Stimulated activated CD8-positive, alpha-beta memory T cell treated with anti-CD3 and anti-CD28 coated beads, Interleukin-7, amount 100 ng/mL, for 4 hours (primary cell): ENCODE measurements at places on chromosomes 16 and 17.
A peak's percentile ranks its signal among the peaks of the same experiment; 100 is the strongest.

- peak; percentile 32 for DNase-seq
These were observed 13.0 kb downstream of the CDH13 start for GRCh38 chr16:82639666-82640336.

DNA sequence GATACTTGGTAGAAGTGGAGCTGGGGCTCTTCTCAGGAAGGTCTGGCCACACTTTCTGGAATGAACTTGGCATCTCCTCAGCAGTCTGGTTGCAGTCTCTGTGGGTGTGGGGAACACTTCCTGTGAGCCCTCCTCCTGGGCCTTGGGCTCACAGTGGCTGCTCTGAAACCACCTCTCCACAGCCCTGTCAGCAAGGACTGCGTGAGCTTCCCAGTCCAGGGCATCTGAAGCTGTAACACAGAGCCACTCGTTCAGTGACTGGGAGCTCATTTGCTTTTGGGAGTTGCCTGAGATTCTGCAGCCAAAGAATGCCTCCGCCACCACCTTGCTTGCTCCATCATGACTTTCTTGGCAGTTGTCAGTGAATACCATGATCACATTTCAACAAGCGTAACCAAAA, 60.0 kb downstream of the CLEC16A start:
- DNase-seq = no peak

DNA sequence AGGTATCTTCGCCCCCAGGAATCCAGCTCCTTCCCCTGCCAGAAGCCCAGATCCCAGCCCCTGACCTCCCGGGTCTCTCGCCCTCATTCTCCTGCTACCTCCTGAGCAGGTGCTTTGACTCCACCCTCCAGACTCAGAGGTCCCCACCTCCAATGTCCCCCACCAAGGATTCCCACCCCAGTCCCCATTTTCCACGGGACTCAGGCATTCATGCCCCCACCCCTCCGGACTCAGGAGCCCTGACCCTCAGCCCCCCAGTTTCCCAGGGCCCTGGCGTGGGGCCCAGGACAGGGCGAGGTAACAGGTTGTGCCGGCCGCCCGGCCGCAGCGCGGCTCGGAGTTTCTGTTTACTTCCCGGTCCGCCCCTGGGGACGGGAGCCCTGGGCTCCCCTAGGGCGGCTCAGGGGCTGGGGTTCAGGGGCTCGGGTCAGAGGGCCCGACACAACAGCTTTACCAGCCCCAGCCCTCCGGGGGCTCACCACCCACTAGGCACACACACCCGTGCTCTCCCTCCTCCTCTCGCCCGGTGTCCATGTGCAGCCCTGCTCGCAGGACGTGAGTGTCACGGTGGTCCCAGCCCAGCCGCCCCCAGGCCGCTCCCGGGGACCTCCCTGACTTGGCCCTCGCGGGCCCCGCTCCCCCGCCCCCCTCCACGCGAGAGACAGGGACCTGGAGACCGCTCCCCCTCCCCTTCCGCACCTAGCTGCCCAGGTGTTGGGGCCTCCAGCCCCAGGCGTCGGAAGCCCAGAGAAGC, 595 bp downstream of the BICDL2 start:
- DNase-seq = no peak

DNA sequence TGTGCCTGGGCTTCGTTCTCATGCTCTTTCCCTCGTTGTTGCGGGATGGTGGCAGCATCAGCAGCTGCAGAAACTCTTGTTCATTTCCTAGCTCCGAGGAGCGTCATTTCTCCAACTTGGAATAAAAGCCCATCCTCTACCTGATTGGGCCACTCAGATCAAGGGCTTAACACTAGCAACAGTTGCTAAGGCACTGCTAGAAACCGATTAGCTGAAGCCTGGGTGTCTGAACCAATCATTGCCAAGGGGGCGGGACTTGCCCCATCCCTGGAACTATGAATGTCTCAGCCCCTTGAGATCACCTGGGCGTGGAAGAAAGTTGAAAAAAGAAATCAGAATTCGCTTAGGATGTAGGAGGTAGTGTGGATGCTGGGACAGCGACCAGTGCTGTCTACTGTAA, 145.3 kb downstream of the FOXL1 start:
- DNase-seq = no peak

GRCh38 chr16:19709381-19710136, 8.5 kb downstream of the KNOP1 start:
- DNase-seq = no peak

- no peak for DNase-seq
These were observed 7.4 kb downstream of the TELO2 start for GRCh38 chr16:1500465-1501150.

- DNase-seq = no peak
These were observed 147.9 kb upstream of the MON1B start for GRCh38 chr16:77043076-77043475.

DNA sequence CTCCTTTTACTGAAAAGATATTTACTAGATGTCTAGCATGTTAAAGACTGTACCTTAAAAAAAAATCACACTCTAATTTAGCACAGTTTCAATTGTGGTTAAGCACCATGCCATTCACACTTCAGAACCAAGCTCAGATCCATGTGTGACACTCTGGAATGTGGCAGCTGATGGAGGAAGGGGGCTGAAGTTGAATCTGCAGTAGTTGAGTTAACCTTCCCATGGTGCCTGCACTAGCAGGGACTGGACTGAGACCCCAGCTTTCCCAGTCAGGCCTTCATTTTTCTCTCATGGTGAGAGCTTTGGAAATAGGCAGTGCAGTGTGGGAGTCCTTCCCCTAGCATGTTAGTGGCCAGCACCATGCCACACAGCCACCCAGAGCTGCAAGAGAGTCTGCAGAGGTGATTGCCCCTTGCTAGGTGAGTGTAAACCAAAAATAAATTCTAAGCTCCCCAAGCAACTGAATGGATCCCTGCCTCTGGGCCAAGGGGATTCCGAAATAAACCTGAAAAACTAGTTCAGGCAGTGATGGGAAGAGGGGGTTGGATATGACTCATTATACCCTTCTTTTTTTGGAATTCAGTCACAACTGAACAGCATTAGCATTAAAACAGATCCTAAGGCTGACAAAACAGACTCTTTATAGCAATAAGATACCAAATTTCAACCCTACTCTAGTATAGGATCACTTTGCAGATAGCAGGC, 208.5 kb downstream of the WWOX start:
- DNase-seq = no peak

GRCh38 chr16:17437127-17437720, 33.5 kb downstream of the XYLT1 start:
- DNase-seq = no peak

- DNase-seq = no peak
These were observed 45.6 kb upstream of the CACNG4 start for GRCh38 chr17:66918896-66919295.

DNA sequence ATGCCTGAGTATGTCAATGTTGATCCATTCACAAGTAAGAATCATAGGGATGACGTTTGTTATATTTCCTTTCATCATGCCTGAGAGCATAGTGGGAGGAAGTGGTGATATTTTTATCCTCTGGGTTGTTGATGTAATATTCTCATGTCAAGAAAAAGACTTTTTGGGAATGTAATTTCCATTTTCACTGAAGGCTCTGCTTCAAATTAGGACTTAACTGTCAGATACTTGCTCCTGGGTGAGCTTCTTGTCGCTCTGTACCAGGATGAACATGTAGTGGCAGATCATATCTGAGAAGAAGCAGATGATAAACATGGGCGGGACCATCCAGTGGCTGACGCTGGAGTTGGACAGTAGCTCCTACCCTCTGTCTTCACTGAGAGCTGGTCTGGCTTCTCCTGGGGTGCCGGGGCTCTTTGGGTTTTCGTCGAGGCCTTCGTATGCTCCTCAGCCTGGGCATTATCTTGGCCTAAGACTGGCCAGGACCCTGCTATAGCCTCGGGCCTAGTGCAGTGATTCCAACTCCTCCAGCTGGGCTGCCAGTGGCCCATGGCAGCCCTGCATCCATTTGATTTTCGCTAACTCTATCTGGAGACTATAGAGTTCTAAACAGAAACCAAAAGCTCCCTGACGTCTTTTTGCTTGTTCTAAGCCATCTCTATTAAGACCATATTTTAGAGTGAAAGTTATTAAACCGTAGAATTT, 19.7 kb downstream of the CYB5B start:
- DNase-seq = no peak

GRCh38 chr16:25895380-25895779, 203.6 kb downstream of the HS3ST4 start:
- no peak for DNase-seq

GRCh38 chr17:74679374-74679773, 33.3 kb downstream of the CD300LF start:
- DNase-seq = no peak

DNA sequence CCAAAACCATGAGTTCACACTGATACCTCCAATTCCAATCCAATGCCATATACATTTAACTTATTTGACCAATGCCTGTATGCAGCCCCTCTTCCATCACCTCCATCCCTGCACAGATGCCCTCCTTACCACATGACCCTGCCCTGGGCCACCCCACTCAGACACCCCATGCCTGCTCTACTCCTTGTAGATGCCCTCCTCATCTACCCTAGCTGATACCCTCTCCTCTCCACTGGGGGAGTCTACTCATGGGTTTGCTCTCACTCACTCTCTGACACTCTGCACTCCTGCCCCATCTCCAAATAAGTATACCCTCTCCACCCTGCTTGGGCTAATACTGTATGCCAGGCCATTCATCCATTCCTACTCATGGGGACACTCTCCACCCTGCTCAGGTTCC, 16.0 kb upstream of the CMTM4 start:
- no peak for DNase-seq

- DNase-seq = no peak
These were observed 25.0 kb downstream of the CYB561 start for GRCh38 chr17:63420868-63421680.

DNA sequence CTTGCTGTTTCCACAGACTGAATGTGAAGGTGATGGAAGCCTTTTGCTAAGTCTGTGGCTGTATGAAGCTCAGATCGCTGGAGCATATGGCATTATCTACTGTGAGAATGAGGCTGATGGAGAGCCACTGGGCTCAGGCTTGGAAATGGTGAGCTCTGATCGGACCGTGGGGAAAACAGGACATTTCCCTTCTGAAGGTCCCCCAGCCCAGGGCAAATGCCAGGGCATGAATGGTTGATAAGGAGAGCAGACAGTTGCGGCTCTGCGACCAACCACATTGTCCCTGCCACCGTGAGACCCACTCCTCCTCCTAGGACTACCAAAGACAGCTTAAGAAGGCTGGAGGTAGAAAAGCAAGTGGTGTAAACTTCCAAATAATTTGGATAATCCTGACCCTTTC, 4.7 kb upstream of the CUEDC1 start:
- DNase-seq = no peak

GRCh38 chr16:8956265-8957062, 7.2 kb downstream of the USP7 start:
- DNase-seq = no peak

- DNase-seq = no peak
These were observed 1.4 kb downstream of the NEK8 start for GRCh38 chr17:28729950-28730330.

DNA sequence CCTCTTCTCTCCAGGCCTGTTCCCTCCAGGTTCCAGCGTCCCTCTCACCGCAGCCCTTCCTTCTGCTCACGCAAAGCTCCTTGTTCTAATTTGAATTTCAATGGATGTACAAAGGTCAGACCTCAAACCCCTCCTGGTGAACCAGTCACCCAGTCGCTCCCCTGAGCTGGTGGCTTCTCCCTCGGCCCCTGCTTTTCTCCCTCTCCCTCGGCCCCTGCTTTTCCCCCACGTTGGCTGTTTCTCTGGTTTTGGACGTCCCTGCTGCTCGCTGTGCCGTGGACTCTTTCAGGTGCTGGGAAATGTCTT, 8.6 kb upstream of the MSLN start:
- no peak for DNase-seq

DNA sequence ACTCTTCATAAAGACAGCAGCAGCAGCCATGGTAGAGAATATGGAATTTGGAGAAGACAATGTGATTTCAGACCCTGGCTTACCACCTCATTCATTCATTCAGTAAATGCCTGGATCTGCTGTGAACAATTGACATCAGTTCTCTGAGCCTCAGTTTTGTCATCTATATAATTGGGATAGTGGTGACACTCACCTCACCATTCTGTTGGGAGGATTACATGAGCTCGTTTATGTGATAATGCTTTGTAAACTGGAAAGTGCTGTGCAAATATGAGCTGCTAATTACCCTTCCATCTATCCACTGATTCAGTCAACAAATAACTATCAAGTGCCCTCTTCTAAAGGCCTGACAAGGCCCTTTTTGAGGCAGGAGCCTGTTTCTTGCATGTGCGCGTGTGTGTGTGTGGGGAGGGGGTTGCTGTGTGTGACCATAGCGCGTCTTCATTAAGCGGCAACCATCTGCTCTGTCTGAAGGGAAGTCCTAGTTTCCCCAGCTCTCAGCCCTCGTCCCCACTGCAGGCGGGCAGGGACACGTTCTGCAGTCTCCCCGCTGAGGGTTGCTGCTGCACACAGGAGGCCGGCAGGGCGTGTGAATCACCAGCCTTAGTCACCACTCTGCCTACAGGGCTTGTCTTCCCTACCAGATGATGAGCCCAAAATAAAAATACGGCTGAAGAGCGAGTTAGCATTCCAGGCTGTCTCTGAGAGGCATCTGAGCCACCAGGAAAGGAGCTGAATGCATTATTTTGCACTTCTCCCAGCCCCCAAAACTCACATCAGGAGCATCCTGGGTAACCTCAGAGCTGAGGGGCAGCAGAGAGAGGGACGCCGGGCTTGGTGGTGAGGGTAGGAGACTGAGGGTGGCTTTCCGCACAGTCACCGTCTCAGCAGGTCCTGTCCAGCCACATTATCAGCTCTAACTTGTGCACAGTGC, 19.9 kb downstream of the ARL4D start:
- DNase-seq = no peak

DNA sequence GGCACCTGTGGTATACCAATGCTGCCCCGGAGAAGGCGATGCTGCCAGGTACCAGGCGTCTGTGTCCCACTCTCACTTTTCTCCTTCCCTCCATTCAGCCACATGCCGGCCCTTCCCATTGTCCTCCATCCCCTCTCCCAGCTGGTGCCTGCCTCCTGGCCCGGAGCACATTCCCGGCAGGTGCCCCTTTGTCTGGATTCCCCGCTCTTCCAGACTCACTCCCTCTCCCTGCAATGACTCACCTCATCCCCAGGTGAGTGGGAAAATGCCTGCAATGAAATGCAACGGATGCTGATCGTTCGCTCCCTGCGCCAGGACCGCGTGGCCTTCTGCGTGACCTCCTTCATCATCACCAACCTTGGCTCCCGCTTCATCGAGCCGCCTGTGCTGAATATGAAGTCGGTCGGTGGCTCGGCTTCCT, 10.4 kb upstream of the KDM6B start:
- no peak for DNase-seq

DNA sequence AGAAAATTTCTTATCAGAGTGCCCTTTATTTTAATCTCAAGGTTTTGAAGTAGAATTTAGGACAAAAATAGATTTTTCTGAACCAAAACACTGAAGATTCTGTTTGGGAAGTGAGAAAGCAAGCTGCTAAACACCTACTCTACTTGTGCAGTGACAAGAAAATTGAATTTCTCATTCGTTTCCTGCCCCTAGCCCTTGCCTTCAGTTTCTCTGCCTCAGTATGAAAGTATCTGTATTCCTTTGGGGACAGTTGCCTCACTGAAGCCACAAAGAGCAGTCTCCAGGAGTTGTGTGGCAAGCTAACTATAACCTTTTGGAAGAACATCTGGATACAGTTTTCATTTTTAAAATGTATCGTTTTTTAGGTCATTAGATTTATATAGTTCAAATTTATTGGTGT, 19.7 kb downstream of the MOSMO start:
- DNase-seq = no peak
